HAP-1 (cell line): ENCODE measurements at places on chromosomes 1 and 21.
A peak's percentile ranks its signal among the peaks of the same experiment; 100 is the strongest.

GRCh38 chr1:206992790-206993189 is 22.5 kb upstream of the FCAMR start:
- DNase-seq: no peak

DNA sequence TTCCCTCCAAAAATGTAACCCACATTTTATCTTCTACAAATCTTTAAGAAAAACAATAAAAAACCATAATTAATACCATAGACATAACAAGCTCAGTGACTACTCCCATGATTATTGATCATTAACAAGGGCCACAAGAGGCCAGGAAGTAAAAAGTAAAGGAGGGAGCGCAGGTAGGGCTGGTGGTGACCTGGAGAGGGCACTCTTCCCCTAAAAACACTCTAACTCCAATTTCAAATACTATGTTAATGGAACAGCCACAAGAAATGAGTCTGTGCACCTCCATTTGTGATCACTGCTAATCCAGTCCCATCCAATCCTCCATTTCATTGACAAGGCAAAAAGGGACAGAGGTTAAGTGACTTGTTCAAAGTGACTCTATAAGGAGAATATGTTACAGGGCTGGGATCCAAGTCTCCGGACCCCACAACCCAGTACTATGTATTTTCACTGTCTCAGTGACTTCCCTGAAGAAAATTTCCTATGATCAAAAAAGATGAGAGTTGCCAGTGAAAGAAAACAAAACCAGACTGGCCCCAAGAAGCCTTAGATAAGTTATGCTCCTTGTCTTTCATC is 41.2 kb upstream of the CFAP298 start:
- DNase-seq: peak; percentile 23

GRCh38 chr21:31566611-31567010 is 92.9 kb upstream of the SOD1 start:
- no peak for DNase-seq

- DNase-seq: no peak
These were observed 35.5 kb downstream of the RCAN1 start for GRCh38 chr21:34579411-34579810.

DNA sequence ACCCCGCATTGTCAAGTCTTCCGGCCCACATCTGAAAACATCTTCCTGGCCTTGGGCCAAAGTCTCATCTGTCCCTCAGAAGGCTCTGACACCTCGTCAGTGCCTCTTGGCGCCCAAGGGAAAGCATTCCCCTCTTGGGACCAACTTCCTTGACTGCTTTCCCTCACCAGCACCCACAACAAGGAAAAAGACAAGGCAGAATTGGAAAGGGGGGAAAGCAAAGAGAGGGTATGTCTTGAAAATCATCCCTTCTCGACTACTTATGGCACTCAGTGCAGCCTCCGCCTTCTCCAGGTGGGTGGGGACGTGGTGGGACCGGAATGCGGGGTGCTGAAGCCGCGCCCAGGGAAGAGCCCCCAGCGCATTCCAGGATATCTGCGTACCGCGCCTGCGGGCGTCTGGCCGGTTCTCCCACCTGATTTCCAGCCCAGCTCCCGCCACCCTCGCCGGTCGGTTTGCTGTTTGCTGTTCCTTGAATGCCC is 554 bp upstream of the SLC39A1 start:
- DNase-seq: peak; percentile 63

GRCh38 chr1:230855886-230856285 is 12.4 kb downstream of the C1orf198 start:
- DNase-seq: no peak

- DNase-seq: no peak
These were observed 46.8 kb downstream of the XCL1 start for GRCh38 chr1:168623003-168623828.

- DNase-seq: no peak
These were observed 36.9 kb upstream of the QSOX1 start for GRCh38 chr1:180117764-180118116.

GRCh38 chr21:23152130-23152529 is 2153.9 kb downstream of the NCAM2 start:
- DNase-seq: no peak

DNA sequence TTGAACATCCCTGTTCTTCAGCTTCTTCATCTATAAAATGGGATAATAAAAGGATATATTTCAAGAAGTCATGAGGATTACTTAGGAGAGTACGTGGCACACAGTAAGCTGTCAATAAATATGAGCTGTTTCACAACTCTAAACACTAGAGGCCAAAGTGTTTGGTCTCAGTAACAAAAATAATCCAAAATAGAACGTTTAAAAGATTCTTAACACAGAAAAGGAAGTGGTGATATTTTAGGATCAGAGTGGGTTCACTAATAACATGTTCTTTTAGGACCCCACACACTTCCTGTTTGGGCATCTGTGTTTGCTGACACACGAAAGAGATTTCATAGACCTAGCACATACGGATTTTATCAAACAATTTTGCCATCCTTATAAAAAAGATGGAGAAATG is 32.9 kb downstream of the TNFSF18 start:
- DNase-seq: no peak

GRCh38 chr1:185720633-185721272 is 13.4 kb upstream of the HMCN1 start:
- DNase-seq: no peak

DNA sequence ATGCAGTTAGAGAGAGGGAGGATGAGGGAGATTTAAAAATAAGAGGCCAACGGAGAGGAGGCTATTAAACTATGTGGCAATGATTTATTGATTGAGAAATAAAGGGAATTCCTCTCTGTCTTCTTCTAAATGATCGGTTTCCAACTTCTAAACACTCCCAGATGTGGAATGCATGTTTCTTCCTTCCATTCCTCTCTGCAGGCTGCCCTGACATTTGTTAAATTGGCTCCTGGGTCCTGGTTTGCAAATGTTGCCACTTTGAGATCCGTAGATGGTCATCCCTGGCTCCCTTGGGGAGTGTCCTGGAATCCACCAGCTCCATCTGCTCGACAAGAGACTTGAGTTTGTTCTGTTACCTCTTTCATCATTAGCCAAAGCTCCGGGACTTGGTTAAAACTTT is 10.3 kb upstream of the C1orf198 start:
- DNase-seq: no peak

DNA sequence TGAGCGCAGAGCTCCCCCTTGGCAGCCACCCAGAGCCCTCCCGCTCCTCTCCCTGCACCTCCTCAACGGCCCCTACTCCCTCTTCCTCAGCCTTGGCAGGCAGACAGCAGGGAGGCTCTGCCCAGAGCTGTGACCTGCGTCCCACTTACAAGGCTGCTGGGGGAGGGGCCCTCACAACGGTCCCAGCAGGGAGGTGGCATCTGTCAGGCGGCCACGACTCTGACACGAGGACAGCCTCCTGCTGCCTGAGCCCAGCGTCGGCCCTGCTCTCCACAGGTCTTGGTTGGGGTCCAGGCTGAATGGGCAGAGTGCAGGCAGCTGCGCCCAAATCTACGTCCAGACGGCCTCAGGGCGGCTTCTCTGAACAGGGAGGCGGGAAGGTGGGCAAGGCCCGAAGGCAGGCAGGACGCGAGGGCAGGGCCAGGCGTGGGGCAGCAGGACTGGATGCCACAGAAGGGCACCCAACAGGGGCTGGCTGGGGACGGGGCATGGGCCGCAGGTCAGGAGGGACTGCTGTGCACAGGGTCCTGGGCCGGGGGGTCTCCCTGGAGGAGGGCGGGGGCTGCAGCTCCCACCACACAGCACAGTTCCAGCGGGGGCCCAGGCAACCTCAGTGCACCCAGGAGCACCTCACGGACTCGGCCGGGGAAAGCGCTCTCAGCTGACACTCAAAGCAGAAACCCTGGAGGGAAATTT is 7.5 kb downstream of the SLC19A1 start:
- DNase-seq: no peak

DNA sequence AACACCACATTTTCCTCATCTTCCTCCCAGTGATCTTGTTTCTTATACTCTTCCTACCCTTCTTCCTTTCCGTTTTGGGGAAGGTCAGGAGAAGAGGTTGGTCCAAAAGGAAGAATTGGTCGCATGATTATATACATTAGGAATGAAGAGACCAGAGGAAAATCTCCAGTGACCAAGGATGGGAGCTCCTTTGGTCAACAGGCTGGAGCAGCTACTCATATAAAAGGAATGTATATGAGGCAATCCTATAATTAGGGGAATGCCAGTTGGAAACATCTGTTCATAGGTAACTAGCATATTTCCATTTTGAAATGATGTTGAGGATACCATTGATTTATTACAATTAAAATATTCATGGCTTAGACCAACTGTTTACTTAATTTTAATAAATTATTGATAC is 114.5 kb downstream of the LRRC40 start:
- DNase-seq: no peak

DNA sequence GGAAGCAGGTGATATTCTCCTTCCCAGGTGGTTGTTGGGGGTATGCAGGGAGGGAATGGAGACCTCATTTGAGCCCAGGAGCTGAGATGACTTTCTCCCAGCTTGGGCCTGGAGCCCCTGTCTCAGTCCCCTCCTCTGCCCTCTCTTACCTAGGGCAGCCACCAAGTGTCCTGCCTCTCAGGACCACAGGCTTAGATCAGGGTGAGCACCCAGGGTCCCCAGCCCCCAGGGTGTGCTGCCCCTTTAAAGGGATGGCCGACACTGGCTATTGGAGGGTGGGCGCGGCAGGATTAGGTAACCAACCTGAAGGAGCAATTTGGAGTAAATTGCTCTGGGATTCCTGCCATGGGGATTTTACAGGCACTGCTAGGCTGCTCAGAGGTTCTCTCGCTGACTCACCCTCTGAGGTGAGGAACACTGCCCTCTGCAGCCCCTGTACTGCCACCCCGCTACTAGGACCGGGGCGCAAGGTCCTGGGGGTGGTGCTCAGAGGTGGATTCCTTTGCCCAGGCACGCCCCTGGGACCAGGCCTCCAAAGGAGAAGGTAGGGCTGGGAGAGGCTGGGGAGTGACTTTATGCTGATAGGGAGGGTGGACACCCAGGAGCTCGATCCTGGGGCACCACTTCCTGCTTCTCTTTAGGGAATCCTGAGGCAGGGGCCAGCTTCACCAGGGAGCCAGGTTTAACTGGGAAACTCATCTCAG is 1.5 kb downstream of the RPS6KA1 start:
- peak; percentile 78 for DNase-seq

DNA sequence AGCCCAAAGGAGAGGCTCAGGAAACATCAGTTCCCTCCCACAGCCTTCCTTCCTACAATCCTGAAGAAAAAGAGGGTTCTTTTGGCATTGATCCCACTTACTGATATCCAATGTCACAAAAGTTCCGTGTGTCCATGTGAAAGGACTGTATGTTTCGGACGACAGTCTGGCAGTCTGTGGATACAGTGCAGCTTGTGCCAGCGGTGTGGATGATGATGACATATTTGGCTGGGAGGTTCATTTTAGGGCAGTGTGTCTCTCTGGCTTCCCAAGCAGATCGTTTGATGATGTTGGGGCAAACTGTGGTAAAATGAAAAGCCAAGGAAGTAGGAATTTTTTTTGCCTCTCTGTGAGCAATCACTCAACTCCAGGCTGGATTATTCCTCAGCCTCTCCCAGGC is 10.4 kb downstream of the PGLYRP3 start:
- no peak for DNase-seq

DNA sequence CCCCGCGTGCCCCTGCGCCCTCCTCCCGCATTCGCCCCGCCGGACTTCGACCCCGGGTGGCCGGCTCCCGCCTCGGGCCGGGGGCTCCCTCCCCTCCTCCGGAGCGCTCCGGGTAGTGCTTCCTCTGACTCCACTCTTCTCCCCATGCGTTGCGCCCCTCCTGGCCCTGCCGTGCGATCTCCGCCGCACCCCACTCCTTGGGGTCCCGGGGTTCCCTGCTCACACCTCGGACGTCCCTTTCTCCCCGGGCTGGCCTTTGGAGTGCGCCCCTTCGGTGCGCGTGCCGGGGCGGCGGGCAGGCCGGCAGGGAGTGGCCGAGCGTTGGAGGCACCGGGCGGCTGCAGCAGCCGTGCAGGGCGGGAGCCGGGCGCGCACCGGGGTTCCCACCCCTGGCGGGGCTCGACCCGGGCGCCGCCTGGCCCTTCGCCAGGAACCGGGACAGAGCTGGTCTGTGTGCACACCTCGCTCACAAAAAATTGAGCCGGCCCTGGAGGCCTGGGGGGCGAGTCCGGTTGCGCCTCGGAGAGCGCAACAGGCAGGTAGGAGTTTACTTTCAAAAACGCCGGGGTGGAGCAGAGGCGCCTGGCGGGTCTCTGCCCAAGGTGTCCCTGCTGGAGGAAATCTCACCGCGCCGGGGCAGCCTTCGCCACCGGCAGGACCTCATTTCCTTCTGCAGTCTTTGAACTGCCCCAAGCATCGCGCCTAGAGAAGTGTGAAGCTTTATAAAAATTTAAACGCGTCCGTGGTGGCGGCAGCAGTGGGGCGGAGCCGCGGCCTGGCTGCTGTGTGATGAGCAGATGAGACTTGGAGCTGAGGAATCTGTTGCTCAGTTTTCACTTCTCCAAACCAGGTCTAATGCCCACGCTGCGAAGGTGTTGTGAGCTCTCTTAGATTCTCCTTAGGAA is 650 bp downstream of the VANGL1 start:
- DNase-seq: peak; percentile 68

DNA sequence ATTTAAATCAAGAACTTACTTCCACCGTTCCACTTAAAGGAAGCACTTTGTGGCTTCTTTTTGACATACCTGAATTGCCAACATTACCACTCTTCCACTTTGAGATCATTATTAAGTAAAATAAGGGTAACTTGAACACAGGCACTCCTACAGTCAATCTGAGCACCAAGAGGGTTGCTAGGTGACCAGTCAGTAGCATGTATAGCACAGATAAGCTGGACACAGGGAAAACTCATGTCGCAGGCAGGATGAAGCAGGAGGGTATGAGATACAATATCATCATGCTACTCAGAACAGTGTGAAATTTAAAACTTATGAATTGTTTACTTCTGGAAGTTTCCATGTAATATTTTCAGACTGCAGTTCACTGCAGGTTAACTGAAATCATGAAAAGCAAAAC is 47.0 kb upstream of the RAP1GAP start:
- DNase-seq: no peak

- peak; percentile 70 for DNase-seq
These were observed at the start of gene CENPS for GRCh38 chr1:10430216-10431069. Gene CENPS (plus strand): TSS chr1:10430433. CDS start chr1:10430518, 85 bp downstream.

GRCh38 chr1:160567858-160568682 is 11.2 kb downstream of the CD84 start:
- no peak for DNase-seq

- no peak for DNase-seq
These were observed 1.4 kb downstream of the STXBP3 start for GRCh38 chr1:108747898-108748297.

GRCh38 chr1:206890125-206891060 is 6.8 kb upstream of the IL24 start:
- no peak for DNase-seq

DNA sequence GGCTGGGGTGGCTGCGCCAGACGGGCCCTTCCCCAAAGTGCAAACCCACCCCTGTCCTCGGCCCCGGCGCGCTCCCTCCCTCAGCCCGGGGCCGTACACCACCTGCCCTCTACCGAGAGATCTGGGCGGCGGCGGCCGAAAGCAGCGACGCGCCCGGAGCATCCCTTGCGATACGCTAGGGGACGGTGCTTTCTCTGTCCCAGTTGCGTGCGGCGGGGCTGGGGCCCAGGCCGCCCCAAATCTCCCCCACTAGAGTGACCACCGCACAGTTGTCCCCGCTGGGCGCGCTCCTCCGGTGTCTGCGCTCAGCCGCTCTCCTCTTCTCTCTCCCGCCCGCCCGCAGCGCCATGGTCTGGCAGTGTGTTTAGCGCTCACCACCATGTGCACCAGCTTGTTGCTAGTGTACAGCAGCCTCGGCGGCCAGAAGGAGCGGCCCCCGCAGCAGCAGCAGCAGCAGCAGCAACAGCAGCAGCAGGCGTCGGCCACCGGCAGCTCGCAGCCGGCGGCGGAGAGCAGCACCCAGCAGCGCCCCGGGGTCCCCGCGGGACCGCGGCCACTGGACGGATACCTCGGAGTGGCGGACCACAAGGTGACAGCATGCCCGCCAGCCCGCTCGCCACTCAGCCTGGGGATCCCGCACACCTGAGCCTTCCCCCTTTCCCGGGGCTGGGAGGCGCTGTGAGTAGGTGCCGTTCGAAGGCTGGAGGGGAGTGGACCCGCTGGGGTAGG is 1.0 kb downstream of the ST6GALNAC5 start:
- DNase-seq: no peak
